ENCODE measurements at places on chromosomes 6 and 20.

DNA sequence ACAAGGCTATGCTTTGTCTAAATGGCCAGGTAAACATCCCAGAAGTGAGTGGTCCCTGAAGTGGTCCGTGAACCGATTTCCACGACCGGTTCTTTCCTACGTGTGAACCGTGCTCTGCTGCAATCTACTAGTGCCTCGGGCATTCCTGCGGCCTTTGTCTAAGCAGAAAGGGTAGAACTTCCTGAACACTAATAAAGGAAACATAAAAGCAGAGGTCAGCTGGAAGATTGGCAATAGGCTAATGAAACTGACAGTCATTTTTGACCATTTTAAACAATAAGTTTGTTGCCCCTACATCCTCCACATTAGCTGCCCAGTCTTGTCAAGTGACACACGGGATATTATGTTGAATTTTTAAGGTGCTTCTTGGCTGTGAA lies 410.0 kb downstream of the PLCB1 start:
- no peak for DNase-seq

DNA sequence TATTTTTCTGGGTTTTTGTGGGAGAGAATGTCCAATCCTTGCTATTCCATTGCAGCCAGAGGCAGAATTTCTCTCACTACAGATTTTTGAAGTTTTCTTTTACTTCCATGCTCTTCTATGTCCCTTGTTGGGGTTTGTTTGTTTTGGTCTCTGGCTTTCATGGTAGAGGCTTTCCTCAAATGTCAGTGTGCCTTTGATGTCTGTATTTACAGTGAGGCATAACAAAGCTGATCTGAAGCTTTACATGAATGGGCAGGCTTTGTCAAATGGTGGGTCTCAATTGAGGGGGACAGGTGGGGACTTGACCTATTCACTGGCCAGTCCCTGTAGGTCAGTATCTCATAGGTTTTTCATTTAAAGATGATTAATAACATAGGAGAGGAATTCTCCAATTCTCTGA lies 8.6 kb upstream of the CARMIL1 start:
- DNase-seq = no peak

GRCh38 chr6:5379647-5380242 lies 118.4 kb downstream of the FARS2 start:
- no peak for DNase-seq

DNA sequence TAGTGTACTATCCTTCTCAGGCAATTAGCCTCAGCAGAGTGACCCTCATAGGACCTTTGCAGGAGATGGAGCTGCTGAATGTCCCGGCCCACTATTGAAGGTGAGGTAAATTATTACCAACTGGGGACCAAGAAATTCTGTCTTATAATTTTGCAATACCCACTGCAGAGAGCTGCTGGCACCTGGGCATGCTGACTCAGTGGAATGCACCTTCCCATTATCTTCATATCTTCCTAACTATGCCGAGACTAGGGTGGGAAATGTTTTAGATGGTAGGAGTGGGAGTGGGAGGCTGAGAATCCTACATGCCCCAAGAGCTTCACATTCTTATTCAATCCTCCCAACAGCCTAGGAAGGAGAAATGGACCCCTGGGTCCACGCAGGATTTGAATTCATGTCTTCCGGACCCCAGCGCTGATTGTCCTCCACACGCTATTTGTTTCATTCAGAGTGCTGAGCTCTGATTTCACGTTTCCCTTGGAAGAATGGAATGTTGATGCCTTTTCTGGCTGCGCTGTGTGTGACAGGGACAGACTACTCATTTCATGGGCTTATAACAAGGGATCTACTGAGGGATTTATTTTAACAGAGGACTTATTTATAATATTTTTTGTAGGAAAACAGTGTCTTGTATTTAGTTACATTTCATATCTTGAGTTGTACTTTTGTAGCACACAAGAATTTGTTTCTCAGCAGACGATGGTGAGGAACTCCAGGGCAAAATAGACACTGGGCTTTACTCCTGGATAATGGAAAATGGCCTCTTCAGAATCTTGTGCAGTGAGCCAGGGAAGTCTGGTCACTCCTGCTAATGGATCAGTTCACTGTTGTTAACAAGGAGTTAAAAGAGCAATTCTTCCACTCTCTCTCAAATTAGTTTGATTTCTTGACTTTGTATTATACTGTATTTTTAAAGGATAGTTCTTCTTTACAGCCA lies 66.4 kb downstream of the FYN start:
- DNase-seq = no peak

GRCh38 chr6:35477551-35478179 lies 9.5 kb downstream of the RPL10A start:
- no peak for DNase-seq

- DNase-seq = no peak
These were observed 260.0 kb downstream of the FARS2 start for GRCh38 chr6:5521322-5521721.

DNA sequence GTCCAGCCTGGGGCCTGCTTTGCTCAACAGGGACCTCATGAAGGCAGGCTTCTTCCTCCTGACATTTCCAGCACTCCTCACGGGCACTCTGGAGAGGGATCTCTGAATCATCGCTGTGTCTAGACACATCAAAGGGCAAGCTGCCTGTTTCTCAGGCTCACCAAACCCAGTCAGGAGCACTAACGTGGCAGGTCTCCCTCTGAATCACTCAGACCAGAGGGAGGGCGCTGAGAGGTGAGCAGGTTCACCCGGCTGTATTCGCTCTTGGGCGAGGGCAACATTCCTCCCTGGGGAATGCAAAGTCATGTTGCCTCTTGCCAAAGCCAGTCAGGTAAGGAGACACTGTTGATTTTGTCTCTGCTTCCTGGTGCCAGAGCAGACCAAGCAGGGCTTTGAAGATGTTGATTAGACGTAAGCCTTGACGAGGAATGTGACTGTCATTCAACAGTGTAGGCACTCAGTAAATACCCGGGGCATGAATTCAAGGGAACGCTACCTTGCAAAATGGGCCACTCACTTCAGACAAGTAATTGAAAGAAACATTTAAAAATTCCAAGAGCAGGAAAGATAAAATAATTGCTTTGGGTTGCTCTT lies 50.1 kb downstream of the CYP24A1 start:
- DNase-seq = no peak

DNA sequence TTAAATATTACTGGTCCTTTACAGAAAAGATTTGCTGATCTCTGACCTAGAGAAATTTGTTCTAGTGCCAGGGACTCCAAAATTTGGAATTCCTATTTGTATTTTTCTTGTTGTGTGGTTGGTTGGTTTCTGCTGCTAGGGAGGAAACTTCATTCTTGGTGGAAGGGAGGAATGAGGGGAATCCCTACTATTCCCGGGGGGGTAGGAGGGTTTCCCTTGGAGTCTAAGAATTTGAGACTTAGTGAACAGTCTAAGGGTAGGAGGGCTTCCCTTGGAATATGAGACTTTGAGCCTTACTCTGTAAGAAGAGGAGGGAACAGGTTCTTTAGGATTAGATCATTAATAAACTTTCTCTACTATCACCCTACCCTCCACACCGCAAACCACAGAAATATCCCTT lies 67.1 kb upstream of the ADGRF1 start:
- no peak for DNase-seq

DNA sequence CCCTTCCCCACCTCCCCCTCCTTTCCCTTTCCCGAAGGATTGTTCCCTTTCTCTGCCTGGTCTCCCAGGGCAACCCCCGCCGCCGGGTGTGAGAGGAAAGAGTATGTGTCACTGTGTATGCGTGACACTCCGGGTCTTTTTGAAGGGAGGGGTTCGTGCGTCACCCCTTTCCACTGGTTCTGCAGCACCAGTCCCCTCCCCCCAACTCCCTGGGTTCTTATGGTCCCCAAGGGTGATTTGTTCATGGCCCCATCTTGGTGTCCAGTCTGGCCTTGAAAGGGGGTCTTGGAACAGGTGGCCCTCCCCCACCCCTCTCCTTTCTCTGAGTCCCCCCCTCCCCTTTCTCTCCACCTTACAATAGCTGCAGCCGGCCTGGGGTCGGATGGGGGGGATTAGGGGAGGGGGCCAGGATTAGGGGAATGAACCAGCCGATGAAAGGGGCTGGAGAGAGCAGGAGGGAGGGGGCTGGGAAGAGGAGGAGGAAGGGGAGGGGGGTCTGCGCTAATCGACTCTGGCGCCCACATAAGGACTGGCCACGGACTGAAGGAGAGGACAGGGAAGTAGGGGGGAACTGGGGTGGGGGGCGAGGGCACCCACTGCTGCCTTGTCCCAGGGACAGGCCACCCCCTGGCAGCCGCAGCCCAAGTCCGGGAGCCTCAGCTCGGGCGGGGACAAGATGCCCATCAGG lies 1.3 kb upstream of the RING1 start:
- DNase-seq = no peak

- DNase-seq = no peak
These were observed 364.3 kb upstream of the PTCHD4 start for GRCh38 chr6:48475275-48475674.

GRCh38 chr6:112912416-112913101 lies 565.4 kb downstream of the RFPL4B start:
- DNase-seq = no peak

- DNase-seq = no peak
These were observed 73.2 kb downstream of the C6orf52 start for GRCh38 chr6:10621213-10621612.

DNA sequence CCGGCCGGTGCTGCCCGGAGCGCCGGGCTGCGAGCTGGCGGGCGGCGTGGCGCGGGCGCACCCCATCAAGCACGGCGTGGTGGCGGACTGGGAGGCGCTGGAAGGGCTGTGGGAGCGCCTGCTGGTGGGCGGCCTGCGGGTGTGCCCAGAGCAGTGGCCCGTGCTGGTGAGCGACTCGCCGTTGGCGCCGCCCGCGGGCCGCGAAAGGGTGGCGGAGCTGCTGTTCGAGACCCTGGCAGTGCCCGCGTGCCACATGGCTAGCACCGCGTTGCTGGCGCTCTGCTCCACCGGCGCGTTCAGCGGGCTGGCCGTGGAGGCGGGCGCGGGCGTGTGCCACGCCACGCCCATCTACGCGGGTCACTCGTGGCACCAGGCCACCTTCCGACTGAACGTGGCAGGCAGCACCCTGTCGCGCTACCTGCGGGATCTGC lies 517 bp downstream of the ACTL10 start:
- DNase-seq = peak; percentile 35

GRCh38 chr20:38046572-38046971 lies 13.0 kb downstream of the RPRD1B start:
- no peak for DNase-seq

GRCh38 chr20:54429364-54429763 lies 46.0 kb upstream of the DOK5 start:
- DNase-seq = no peak

DNA sequence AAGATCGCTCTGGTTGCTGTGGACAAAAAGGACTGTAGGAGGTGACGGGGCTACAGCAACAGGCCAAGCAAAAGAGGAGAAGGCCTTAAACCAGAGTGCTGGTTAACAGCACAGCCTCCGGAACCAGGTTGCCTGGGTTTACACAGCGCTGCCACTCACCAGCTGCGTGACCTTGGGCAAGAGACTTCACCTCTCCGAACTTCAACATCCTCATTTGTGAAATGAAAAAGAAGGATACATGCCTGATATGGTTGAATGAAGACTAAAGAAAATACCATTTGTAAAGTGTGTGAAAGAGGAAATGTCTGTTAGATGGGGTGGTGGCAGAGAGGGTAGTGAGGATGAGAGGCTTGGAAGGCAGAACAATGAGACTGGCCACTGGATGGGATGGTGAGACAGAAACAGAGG lies 44.9 kb downstream of the PREX1 start:
- no peak for DNase-seq

- no peak for DNase-seq
These were observed 94.5 kb downstream of the SIM1 start for GRCh38 chr6:100370265-100370664.

DNA sequence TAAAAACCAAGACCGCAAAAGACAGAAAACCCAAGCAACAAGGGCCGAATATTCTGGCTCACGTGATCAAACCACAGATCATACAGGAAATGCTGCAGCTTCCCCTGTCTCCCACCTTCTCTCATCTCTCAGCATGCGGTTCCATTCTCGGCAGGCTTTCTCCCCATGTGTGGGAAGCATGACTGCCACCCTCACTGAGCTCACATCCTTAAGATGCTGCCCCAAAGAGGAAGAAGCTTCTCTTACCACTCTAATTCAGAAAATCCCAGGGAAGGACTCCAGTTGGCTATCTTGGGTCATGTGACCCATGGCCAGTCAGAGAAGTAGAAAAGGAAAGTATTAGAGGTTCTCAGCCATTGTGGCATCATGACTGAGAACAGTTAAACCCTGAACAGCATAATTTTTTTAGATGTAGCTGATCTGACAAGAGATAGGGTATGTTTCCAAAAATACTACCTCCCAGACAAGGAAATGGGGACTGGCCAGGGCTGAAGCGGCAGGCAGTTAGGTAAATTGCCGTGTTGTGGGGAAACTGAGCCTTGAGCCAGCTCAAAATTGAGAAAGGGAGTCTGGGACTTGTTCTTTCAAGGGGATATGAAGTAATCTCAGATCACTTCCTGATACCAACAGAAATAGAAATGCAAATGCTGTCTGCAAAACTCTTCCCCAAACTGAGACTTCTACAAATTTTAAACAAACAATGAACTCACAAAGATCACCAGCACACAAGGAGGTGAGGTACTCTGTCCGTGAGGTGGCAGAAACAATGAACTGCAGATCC lies 37.1 kb upstream of the GRM4 start:
- peak; percentile 21 for DNase-seq

DNA sequence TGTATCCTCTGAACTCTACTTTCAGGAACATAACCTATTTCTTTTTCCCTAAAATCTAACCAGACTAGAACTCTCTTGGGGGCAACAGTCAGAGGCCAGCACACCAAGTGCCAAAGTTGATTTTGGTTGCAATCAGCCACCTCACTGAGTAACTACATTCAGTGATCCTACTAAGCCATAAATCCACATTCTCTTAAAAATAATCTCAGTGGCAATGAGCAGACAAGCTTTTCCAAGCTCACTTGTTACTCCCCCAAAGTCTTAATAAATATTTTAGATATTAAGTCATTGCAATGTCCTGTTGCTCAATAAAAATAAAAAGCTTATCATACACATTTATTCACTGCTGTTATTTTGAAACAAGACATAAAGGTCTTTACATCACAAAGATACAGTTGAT lies 9.8 kb downstream of the RGS17 start:
- DNase-seq = no peak

DNA sequence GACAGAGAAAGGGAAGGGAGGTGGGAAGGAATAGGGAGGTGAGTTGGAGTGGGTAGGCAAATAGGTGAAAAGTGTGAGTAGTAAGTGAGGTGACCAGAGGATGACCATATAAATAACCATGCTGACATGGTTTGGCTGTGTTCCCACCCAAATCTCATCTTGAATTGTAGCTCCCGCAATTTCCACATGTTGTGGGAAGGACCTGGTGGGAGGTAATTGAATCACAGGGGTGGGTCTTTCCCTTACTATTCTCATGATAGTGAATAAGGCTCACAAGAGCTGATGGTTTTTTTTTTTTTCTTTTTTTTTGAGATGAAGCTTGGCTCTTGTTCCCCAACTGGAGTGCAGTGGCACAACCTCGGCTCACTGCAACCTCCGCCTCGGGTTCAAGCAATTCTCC lies 21.5 kb upstream of the SMIM13 start:
- DNase-seq = no peak

Data from stimulated activated CD4-positive, alpha-beta T cell treated with anti-CD3 and anti-CD28 coated beads, Interleukin-15, amount 100 ng/mL, for 1 hour (primary cell).